ENCODE measurements at places on chromosomes 12 and 14.
A peak's percentile ranks its signal among the peaks of the same experiment; 100 is the strongest.

DNA sequence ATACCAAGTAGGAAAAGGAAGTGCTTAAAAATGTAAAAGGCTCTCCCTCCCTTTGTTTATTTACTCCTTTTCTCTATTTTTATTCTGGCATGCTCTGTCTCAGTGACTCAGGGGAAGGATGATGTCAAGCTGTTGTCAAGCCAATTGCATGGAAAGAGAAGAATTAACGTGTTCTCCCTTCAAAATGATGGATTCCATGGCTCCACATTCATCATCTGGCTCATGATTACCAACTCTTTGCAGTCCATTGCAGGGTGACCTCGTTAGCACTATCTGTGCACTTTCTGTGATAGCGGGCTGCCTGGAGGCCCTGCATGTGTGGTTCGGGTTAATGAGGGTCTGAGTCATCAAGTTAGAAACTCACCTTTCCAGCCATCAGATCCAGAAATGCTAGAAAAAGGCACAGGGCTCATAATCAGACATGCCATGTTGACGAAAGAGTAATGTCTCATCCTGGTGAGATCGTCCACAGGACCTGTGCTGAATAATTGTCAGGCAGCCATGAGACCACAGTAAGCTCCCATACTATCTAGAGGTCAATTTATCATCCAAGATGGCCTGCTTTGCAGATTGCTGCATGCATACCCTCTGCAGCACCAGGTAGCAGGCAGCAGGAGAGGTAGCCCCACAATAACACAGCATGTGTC is 79.2 kb upstream of the BTG1 start:
- DNase-seq, result no peak

DNA sequence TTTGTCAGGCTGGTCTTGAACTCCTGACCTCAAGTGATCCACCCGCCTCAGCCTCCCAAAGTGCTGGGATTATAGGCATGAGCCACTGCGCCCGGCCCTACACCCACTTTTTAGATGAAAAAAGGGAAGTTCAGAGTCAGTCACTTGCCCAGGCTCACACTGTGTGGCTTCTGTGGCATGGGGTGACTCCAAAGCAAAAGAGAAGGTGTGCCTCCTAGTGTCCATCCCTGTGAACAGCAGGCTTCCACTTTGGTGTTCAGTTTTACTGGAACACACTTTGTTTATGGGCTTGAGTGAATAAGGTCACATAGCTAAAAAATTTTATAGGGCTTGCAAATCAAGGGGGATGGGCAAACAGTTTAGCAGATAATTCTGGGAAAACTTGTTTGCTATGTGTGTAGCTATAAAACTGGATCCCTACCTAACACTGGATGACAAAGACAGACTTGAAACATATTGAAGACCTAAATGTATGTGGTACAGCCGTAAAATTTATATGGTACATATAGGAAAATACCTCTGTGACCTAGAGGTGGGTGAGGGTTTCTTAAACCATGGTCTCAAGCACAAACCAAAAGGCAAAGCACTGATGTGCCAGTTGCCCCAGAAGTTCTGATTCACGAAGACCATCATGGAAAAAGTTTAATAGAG is 54.9 kb downstream of the EID3 start:
- peak; percentile 94 for DNase-seq

- no peak for DNase-seq
Measured at GRCh38 chr14:81091660-81092059, 129.1 kb downstream of the GTF2A1 start.

DNA sequence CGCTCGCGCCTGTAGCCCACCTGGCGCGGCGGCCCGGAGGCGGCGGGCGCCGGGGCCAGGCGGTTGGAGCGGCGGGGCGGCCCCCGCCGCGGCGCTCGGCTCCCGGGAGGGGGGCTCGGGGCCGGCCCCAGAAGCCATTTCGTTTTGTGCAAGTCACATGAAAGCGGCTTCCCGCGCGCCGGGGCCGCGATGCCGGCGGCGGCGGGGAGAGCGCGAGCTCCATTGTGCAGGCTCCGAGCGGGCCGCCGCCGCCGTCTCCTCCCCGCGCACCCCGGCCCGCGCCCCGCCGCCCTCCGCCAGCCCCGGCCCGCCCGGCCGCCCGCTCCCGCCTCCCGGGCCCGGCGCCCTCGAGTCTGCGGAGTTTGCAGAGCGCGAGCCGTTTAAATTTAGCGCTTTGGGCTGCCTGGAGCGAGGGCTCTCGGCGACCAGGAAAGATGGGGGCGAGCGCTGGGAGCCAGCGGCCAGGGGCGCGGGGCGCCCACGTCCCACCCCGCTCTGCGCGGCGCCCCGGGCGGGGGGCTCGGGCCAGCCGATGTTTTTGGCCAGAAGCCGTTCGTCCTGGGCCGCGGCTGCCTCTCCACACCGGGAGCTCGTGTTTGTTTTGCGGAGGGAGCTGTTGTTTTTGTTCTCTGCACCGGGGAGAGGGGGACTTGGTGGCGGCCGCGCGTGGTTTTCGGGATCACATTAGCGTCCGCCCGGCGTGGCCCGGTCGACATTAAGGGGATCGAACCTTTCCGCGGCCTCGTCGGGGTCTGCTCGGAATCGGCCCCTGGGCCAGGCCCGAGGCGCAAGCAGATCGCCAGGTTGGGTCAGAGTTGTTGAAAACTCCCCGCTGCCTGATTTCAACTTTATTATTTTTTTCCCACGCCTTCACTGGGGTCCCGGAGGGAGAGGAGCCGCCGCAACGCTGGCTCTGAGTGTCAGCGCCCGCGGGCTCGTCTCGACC is 982 bp downstream of the BCL7A start:
- peak; percentile 41 for DNase-seq

DNA sequence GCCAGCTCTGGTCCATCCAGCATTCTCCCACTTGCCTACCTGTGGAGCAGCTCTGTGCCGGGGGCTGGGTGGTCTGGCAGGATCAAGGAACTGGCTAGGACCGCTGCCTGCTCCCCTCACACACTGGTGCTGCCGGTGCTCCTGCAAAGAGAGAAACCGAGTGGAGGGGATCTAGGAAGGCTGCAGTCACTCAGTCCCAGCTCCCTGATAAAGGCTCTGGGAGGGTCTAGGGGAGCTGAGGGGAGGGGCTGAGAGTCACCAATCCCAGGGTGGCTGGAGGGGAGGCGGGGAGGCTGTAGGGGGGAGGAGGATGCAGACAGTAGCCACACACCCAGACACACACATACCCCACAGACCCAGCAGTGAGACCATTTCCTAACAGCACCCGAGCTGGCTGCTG is at the start of gene TAC3:
Gene TAC3, minus strand, starts transcription at position 182 of the 400 bp plus-strand sequence. CDS start 732 bp downstream, outside the sequence.
- no peak for DNase-seq

DNA sequence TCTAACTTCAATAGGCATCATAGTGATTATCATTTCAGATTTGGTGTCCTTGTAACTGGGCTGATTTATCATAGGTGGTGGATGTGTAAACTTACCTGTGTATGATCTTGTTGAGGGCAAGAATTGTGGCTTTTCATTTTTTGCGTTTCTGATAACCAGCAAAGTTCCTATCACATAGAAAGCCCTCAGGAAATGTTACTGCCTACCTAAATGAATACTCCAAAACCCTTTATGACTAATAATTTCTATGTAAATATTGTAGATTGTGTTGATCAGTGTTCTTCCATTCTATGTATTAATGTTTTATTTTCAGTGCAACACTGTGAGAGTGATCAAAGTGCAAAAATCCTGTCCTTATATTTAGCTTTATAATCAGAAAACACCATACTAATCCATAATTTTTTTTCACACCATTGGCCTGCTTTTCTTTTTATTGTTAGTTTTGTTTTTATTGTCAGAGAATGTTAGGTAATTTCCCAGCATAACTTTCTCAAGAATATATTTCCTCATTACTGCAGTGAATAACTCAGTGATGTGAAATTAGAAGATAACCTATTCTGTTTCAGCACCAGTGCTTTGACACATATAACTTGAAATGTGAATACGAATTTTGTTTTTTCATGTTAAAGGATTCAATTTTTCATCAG is 94.1 kb downstream of the GPHN start:
- no peak for DNase-seq

GRCh38 chr12:130764475-130765185 is 48.5 kb upstream of the RIMBP2 start:
- peak; percentile 47 for DNase-seq

- no peak for DNase-seq
Measured at GRCh38 chr12:68403296-68403695, 71.1 kb upstream of the MDM1 start.

GRCh38 chr14:62736048-62737043 is 308.9 kb downstream of the KCNH5 start:
- no peak for DNase-seq

DNA sequence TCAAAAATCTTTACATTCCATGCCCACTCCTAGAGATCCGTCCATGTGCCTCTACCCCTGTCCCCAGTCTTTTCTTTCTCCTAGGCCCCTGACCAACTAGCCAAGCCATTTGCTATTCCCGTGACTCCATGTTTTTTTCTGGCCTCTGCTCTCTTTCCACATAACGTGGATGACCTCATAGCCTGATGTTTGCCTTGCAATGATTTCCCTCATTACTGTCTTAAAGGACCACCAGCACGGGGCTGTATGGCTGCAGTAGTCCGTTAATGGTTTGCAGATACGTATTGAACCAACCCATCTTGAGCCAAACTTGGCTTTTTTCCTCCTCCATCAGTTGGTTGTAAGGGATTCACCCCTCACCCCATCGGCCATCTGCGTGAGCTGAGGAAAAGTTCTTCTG is 226.0 kb downstream of the PCNX1 start:
- no peak for DNase-seq

- no peak for DNase-seq
Measured at GRCh38 chr12:54341378-54342300, 16.7 kb downstream of the COPZ1 start.

GRCh38 chr12:98084391-98084790 is 431.0 kb upstream of the TMPO start:
- no peak for DNase-seq

DNA sequence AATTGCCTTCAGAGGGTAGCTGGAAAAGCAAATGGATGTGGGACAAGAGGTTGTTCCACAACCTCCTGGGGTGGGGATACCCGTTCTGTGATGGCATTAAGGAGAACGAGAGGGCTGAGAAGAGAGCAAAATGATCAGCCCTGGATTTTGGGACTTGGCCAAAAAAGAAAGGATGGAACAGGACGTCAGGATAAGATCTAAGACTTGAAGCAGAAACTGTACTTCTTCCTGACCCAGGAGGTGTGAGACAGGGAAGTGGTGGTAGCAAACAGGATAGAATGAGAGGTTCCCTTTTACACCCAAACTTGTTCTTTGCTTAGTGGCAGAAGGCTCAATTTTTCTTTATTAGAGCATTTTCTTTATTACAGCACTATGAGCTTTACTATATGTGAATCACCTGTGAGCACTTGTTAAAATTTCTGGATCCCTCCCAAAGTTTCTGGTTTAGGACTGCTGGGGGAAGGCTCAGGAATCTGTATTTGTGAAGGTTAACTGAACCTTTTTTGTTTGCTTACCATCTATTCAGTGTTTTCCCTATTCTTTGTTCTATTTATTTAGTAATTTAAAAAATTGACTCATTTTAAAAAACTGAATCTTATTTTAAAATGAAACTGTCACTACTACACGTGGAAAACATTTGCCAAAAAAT is 59.2 kb downstream of the ERC1 start:
- no peak for DNase-seq

DNA sequence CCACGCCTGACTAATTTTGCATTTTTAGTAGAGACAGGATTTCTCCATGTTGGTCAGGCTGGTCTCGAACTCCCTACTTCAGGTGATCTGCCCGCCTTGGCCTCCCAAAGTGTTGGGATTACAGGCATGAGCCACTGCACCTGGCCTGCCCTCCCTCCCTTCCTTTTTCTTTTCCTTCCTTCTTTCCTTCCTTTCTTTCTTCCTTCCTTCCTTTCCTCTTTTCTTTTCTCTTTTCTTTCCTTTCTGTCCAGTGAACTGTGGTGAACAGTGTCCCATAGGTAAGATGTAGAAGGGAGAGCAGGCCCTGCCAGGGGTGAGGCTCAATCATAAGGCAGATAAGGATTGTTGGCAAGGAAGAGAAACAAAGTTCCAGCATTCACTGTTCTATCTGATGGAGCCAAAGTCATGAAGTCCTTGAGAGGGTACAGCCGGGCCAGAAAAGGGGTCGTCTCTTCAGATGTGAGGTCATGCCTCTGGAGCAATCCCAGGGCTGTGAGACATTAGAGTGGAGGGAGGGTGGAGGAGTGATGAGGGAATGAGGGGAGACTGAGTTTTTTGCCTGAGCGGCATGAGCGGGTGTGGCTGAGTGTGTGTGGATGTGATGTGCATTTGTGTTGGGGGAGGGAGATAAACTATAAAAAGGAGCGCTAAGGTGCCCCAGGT is 4.2 kb upstream of the MLF2 start:
- no peak for DNase-seq

- peak; percentile 89 for DNase-seq
Measured at GRCh38 chr14:92105893-92106142, 564 bp downstream of the ATXN3 start.

GRCh38 chr14:95564060-95564459 is 29.2 kb downstream of the GLRX5 start:
- no peak for DNase-seq

DNA sequence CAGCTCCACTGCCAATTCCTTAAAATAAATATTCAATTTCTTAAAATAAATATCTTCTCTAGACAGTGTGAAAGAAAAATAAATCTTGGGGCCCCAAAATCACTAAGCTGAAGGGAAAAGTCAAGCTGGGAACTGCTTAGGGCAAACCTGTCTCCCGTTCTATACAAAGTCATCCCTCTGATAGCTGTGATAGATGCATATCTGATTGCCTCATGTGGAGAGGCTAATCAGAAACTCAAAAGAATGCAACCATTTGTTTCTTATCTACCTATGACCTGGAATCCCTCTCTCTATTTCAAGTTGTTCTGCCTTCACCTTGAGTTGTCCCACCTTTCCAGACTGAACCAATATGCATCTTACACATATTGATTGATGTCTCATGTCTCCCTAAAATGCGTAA is 889.8 kb downstream of the TRHDE start:
- DNase-seq, result no peak

DNA sequence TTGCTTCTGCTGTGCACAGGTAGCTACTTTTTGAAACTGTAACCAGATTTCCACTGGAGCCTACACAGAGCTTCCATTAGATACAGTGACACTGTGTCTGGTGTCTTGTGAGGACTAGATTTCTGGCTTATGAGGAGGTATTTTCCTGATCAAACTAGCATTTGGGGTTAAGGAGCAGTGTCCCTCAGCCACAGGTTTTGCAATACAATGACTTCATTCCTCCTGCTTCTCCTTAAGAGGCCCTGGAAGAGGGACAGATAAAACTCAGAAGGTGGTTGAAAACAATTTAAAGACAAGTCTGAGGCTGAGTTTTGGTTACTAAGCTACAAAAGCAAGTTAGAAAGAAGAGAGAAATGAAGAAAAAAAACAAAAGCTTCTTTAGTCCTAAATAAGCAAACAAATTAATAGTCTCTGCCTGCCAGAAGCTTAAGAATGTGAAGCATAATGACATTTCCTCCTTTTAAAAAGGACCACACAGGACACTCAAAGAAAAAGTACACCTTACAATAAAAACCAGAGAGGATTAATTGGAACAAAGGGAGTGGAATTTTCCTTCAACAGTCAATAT is 53.0 kb downstream of the PKP2 start:
- DNase-seq, result peak; percentile 21

- no peak for DNase-seq
Measured at GRCh38 chr12:70847871-70848270, 72.7 kb downstream of the PTPRR start.

- DNase-seq, result no peak
Measured at GRCh38 chr12:56517854-56518253, 3.8 kb upstream of the RBMS2 start.
